ENCODE measurements at places on chromosomes 5 and 9.

- DNase-seq = no peak
Measured at GRCh38 chr5:51882647-51883046, 499.4 kb downstream of the ISL1 start.

- DNase-seq = no peak
Measured at GRCh38 chr9:93664549-93665120, 88.3 kb downstream of the PHF2 start.

- no peak for DNase-seq
Measured at GRCh38 chr5:112161392-112161748, 257.7 kb downstream of the EPB41L4A start.

GRCh38 chr5:6576861-6577501 lies 55.9 kb downstream of the NSUN2 start:
- DNase-seq = peak; percentile 46

DNA sequence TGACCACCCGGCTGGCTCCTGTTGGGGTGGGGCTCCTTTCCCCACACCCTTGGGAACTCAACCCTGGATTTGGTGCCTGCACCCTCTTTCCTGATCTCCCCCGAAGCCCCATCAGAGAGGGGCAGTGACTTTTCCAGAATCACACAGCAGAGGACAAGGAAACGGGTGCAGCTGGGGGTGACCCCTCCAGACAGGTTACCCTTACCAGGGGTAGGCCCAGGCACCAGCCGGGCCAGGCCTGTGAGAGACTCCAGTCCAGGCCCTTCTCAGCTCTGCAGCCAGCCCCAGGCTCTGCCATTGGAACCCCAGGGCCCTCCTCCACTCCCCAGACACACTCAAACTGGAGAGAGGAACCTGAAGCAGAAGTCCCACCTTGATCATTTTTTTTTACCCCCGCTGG lies 19.0 kb upstream of the PHYHD1 start:
- DNase-seq = no peak

- DNase-seq = no peak
Measured at GRCh38 chr5:159917994-159918393, 1.7 kb downstream of the ADRA1B start.

DNA sequence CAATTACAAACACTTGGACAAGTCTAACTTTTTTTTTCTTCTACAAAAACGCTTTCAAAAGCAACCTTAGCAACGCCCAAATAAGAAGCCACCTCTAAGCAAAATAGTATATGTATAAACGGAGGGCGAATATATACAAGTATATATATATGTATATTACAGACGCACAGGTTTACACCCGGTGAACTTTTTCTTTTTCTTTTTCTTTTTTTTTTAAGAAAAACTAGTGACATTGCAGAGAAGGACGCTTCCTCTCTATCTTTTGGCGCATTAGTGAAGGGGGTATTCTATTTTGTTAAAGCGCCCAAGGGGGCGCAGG lies 200 bp downstream of the NPR3 start:
- DNase-seq = no peak

DNA sequence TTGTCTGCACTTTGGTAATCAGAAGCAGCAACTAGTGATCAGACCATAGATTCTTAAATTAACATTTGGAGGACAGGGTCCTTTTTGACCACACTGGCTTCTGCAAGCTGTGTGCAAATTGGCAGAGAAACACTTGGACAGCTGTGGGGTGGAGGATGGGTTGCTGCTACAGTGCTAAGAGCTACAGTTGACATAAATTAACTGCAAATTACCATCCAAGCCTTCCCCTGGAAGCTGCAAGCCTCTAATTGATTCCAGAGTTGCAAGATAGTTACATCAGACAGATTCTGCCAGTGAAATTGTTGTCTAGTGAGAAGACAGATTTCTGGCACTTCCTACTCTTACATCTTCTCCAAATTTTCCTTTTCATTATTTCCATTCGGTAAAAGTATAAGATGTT lies 517.7 kb downstream of the DIRAS2 start:
- DNase-seq = no peak

GRCh38 chr9:130986356-130986965 lies 22.5 kb upstream of the LAMC3 start:
- no peak for DNase-seq

DNA sequence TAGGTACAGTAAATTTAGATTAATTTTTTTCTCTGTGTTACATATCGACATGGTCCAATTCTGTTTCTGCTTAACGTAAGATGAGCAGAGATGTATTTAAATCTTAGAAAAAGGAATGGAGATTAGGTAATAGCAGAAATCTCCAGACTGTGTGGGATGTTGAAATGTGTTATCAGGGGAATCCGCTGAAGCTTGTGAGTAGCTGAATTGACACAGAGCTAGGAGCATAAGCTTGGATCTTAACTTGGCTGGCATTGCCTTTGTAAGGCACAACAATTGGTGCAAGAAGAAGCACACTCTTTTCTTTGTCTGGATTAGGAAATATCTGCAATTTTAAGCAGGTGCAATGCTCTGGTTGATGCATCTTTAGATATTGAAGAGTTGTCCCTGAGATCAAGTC lies 53.1 kb downstream of the PLPPR1 start:
- no peak for DNase-seq

DNA sequence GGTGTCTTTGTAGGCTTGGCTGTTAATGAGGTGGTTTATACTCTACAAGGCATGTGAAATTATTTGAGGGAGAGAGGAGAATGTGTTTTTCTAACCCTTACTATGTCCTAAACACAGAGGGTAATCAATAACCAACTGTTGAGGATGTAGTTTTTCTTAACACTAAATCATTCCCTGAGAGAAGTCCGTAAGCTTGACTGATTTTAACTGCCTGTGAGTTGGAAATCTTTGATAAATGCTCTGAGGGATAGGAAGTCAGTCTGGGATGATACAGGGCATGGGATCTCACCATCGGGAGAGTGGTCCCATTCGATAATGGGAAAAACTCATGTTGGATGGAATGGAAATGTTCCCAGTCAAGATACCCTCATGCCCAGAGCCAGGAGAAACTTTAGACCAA lies 249.6 kb downstream of the PDZD2 start:
- DNase-seq = no peak

DNA sequence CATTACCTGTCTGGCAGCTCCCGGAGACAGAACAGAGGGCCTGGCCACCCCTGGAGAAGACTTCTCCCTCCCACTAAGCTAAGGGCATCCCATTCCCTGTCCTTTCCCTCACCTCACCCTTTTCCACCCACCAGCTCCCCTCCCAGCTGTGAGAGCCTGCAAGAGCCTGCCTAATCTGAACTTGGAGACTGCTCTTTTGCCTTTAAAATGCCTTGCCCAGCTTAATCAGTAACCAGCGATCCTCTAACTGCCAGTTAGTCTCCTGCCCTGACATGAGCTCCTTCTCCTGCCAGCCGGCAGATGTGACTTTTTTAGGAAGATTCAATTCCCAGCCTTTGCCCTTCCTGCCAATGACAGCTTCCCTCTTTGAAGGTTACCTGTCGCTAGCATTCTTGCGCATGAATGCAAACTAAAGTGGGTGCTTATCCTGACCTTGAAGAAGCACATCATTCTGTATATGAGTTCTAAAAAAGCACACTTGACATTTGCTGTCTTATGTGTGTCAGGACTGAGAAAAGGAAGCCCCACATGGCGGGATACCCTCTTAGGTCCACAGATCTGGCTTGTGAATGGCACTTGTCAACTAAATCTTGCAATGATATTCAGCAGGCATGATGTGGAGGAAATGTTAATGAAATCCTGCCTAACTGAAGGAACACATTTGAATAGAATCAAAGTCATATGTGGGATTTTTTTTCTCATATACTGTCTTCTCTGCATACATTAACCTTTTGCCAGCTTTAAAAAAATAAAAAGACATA lies 411.2 kb upstream of the SLC30A5 start:
- DNase-seq = no peak

GRCh38 chr5:151198861-151199260 lies 25.0 kb downstream of the CCDC69 start:
- no peak for DNase-seq

- no peak for DNase-seq
Measured at GRCh38 chr5:141692919-141693725, 11.1 kb upstream of the ARAP3 start.

DNA sequence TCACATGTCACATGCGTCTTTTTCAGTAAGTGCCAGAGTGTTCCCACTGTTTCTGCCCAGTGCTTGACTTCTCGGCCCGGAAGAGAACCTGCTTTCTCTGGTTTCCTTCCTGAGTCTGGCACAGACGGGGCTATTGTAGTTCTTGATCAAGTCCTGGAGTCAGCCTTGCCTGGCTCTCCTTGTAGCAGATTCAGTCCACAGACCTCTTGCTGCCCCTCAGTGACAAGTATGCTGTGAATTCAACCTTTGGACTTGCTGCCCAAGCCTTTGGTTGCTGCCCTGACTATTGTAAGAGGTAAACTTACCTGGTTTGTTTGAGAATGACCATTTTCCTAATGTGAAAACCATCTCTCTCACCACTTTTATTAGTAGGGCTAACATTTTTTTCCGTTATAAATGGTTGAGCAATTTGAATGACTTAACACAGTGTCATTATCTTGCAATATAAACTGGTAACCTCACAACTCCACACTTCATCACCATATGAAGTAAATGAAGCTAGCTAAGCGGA lies 24.7 kb downstream of the ZBTB34 start:
- no peak for DNase-seq

GRCh38 chr9:121071756-121072421 lies 2.9 kb upstream of the CNTRL start:
- peak; percentile 25 for DNase-seq

DNA sequence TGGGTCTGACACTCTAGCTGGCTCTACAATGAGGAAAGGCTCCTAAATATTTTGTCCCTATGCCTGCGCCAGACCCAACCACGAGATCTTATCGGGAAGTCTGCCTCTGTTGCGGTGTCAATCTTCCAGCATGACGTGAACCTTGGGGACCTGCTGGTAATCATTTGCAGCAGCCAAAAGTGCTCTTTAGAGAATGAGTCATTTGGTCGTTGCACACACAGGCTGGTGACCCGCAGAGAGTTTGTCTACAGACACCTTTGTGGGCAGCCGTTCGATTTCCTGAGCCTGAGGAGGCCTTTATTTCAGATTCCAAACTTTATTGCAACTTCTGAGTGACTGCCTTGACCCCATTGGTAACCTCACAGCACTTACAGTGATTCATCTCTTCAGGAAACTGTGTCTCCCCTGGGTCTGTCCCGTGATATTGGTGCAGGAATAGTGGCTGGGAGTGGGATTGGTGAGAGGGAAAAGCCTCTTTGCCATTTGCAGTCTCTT lies 326.1 kb downstream of the NSG2 start:
- no peak for DNase-seq

- DNase-seq = no peak
Measured at GRCh38 chr5:41883243-41883642, 13.0 kb upstream of the OXCT1 start.

DNA sequence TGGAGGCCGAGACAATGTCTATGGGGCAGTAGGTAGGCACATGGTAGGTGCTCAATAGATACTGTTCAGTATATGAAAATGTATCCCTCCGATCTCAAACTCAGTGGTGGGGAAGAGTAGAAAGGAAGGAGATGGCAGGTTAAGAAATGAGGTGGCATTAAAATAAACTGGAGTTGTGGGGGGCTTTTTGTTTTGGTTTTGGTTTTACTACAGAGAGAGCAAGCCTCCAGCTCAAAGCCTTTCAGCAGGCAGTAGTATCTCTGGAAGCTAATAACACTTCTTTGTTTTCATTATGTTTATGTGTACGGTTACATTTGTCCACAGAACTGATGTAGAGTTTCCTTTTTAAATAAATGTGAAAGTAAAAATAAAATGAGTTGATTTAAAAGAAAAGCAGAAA lies 8.6 kb downstream of the MFAP3 start:
- no peak for DNase-seq

DNA sequence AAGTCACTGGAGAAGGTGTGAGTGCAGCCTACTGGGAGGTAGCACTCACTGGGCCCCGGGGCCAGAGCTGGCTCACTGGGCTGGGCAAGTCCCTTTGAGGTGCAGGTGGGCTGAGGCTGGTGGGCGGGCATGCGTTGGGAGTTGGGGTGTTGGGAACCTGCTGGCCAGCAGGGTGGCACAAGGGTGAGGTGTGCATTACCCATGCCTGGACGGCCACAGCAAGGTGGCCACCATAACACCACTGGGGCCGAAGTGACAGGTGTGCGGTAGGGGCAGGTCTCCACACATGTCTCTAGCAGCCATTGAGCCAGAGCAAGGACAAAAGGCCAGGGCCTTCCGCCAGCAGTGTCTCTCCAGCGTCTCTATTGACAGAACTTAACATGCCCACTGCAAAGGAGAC lies 22.6 kb downstream of the PRRT1B start:
- no peak for DNase-seq

- DNase-seq = no peak
Measured at GRCh38 chr9:126407114-126407870, 80.7 kb downstream of the MVB12B start.

- DNase-seq = no peak
Measured at GRCh38 chr9:113678119-113678858, 197.8 kb upstream of the ZNF618 start.

DNA sequence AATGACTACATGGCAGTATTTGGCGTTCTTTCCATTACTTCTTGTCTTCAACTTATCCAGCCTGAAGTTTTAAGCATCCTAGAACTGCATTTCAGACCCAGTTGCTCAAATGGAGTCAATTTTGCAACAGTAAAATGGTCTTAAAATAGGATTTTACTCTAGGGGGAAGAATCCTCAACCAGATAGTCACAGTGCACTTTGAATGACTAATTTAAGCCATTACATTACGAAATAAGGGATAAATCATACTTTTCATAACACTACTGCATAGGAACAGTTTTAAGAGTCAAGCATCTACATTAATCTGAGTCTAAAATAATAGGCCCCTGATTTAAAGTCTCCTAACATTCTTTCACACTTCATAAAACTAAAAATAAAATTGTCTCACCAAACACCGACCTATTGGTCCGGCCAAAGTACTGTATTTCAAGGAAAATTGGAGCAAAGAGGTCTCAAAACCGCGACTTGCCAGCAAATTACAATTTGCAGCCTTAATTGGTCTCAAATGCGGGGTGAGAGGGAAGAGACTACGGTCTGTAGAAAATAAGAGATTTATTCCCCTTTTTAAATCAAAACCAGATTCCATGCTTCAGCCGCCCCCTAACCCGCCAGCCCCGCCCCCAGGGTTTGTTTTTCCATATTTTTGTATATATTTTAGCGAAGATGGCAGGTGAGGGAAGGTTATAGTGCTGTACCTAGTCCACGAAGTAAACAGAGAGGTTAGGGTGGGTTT lies 1.2 kb upstream of the SMARCA2 start:
- DNase-seq = no peak

GRCh38 chr5:9375756-9376155 lies 170.1 kb downstream of the SEMA5A start:
- DNase-seq = no peak

DNA sequence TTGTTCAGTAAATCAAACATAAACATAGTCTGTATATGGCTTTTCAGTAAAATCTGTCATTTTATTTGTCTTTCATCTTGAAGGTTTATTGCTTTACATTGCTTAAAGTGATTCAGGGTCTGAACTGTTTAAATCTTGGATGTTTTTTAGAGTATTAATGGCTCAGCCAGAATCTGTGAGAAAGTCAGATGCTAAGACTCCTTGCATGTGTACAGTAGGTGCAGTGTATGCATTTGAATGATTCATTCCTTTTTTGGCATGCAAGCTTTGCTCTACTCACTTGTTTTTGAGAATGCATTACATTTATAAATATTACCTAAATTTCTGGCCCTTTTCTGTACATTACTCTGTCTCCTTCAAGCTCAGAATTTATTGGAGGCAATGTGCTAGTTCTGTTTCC lies 271.0 kb upstream of the RIOK2 start:
- DNase-seq = no peak

Measured in Panc1 (cell line).